Bronchial epithelial cell (primary cell): ENCODE measurements at places on chromosomes 16 and 17.
A peak's percentile ranks its signal among the peaks of the same experiment; 100 is the strongest.

- no peak for DNase-seq
Observed at GRCh38 chr16:65786916-65787315, 579.6 kb upstream of the CDH5 start.

DNA sequence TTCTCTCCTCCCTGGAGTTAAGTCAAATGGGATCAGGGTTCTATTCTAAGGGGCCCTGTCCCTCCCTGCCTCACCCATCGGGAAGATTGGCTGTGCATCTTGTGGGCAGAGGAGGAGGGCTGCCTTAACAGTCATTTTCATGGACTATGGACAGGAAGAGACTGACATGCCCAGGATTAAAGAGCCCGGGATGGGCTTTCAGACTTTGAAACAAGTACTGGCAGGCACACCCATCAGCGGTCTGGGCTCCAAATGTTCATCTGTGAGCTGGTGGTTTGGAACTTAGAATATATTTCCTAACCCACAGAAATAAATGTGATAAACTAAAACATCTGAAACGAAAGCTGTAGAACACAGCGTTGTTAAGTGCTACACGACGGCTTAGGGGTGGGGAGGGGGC is 6.5 kb downstream of the SLC6A4 start:
- DNase-seq, result peak; percentile 18

- no peak for DNase-seq
Observed at GRCh38 chr17:75473246-75473645, 16.8 kb downstream of the TMEM94 start.

- DNase-seq, result peak; percentile 81
Observed at GRCh38 chr16:56514845-56515244, 5.0 kb downstream of the BBS2 start.

DNA sequence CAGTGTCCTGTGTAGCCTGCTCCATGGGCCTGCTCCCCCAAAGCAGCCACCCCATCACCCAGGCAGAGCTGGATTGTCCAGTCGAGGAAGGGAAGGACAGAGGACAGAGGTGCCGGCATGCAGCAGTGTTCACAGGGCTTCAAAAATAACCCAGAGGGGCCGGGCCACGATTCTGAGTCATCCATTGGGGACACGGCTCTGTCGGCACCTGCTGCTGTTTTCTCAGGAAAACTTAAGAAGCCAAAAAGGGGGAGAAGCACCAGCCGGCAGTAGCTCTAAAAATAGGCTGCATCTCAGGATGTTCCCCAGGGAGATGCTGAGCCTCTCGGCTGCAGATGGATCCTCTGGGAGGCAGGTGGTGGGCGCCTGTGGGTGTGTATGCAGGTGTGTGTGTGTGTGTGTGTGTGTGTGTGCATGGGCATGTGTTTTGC is 1.6 kb downstream of the CA7 start:
- no peak for DNase-seq

DNA sequence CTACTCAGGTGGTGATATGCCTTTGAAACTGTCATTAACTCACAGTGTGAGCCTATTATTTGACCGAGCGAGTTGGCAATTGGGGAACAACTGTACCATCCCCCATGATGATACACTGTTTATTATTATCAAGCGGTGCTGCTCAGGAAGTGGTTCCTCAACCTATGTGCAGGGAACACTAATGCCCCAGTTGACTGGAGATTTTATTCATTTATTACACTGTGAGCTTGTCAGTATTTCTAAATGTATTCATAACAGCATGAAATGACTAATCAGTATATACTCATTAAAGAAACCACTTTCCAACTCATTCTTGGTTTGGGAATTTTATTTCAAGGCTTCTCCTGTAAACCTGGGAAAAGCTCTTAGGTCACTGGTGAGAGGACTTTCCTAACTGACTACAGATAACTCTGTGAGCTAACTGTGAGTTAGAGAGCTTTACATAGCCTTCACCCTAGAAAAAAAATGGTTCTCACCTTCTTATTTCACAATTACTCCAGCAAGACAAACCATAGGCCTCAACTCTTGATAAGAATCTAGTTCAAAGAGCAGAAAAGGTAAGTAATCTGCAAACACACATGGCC is 42.4 kb downstream of the NXPH3 start:
- peak; percentile 7 for DNase-seq

DNA sequence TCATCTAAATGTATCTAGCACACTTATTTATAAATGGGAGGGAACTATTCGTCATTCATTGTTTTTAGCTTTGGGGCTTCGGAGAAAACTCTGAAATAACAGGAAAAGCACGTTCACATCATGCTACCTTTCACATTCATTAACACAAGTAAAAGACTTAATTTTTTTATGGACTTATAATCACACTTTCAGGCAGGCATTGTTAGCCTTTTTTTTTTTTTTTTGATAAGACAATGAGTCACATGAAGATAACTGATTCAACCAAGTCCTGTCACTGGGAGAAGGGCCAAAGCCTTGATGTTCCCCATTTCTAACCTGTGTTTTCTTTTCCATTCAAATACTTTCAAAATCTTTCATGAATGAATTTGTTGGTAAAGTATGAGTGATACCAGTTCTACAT is 631.3 kb upstream of the CA10 start:
- no peak for DNase-seq

DNA sequence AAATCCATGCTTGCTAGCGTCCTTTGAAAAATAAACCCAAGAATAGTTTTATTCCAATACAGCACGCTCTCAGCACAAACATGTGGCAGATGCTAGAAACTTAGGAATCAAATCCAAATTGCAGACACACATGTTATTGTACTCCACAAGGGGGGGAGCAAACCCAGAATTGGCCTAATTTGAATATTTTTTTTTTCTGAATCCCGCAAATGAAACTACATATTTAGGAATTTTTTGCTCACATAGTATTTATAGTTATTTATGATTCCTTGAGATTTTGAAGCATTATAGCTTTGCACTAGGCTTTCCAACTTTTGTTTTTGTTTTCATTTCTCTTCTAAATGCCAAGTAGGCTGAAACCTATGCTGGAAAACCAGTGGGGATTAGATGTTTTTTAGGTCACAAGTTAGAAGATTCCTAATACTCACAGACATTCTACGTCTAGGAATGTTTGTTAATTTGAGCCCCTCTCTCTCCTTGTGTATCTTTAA is 59.3 kb upstream of the CDH11 start:
- DNase-seq, result no peak

DNA sequence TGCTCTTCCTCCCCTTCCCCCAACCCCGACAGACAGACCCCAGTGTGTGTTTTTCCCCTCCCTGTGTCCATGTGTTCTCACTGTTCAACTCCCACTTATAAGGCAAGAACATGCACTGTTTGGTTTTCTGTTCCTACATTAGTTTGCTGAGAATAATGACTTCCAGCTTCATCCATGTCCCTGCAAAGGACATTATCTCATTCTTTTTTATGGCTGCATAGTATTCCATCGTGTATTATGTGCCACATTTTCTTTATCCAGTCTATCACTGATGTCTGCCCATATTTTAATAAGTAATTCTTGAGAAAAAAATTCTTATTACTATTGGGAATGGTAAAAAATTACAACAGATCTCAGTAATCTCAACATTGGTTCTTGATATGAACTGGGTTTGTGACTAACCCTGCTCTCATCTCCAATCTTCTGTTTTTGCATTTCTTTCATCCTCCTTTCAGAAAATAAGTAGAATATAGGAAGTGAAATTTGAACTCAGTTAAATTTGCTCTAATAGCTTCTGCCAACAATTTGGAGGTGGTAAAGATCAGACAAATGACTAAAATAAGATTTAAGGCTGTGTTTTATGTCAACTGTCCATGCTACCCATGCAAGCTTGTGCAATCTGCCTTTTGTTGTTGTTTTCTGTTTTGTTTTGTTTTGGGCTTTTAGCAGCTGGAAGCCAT is 11.1 kb downstream of the MARF1 start:
- DNase-seq, result no peak

- peak; percentile 26 for DNase-seq
Observed at GRCh38 chr17:69142175-69142802, 594 bp upstream of the ABCA6 start.

- DNase-seq, result no peak
Observed at GRCh38 chr16:84055801-84056634, 13.4 kb upstream of the SLC38A8 start.

DNA sequence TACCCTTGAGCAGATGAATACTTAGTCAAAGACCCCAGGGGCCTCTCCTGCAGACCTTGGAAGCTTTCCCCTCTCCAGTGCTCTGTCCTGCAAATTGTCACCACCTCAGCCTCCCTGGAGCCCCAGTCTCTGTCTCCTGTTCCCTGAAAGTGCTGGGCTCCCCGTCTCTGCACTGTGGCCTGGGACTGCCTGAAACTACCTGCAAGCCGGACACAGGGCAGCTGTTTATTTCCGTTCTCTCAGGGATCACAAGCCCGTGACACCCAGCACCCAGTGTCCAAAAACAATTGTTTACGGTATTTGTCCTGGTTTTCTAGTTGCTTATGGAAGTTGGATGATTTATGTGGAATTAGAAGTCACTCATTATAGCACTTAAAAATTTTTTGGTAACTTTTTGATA is 81.6 kb upstream of the CHMP6 start:
- no peak for DNase-seq

DNA sequence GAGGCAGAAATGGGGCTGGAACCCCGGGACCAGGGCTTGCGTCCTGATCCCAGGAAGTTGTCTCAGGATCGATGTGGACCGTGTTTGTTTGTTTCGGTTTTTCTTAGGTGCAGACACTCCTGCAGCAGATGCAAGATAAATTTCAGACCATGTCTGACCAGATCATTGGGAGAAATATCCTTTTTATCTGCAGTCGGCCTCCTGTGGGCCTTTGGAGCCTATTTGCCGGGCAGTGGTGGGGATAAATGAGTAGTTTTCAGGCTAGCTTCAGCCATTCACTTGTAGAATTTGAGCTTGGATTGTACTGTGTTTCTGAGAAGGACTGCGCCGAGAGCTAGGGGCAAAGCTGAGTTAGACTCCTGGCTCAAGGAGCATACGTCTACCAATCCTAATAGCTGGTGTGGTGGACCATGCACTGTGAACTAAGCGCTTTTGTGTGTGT is 816 bp downstream of the HSBP1 start:
- DNase-seq, result no peak

GRCh38 chr16:15616475-15617165 is 26.3 kb downstream of the MARF1 start:
- DNase-seq, result no peak

- DNase-seq, result peak; percentile 93
Observed at GRCh38 chr17:40854175-40854814, 12.7 kb downstream of the KRT12 start.

GRCh38 chr16:8885674-8886592 is 3.8 kb downstream of the LITAFD start:
- DNase-seq, result peak; percentile 41

DNA sequence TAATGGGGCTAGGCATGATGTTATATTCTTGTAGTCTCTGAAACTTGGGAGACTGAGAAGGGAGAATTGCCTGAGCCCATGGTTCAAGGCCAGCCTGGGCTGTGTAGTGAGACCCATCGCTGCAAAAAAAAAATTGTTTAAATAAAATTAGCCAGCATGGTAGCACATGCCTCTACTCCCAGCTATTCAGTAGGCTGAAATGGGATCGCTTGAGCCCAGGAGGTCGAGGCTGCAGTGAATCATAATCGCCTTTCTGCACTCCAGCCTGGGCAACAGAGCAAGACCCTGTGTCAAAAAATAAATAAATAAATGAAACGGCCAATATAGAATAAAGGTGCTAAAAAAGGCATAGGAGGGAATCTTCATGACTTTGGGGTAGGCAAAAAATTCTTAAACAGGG is 13.9 kb upstream of the SLX4 start:
- DNase-seq, result no peak

DNA sequence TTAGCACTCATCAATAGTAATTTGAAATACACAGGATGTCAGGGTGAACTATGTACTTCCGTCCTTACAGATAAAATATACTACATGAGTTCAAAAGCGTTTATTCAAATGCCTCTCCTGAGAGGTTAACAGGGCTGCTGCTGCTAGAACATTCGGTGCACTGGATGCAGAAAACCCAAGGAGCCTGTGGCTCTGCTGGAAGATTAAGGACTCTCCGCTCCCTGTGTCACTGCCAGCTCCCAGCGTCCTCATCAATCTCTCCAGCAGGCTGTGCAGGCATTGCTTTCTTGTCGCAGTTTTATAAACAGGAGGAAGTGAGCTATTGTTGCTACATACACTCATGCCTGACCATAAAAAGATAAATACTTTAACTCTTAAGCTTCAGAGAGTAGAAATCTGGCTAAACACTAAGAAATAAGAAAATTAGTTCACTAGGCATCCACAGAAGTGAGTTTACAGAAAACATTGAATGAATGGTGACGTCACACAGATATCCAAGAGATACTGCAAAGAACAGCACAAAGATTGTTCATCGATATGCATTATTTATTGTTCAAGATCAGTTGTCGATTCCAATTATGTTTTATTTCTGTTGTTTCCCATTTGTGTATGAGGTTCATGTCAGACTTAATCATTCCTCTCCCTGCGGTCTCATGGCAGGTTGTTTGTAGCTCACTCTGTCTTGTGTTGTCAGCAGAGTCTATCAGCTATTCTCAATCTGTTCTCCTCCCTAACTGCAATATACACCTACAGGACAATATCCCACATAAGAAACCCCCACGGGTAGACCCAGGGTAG is 127.9 kb upstream of the MON1B start:
- no peak for DNase-seq

DNA sequence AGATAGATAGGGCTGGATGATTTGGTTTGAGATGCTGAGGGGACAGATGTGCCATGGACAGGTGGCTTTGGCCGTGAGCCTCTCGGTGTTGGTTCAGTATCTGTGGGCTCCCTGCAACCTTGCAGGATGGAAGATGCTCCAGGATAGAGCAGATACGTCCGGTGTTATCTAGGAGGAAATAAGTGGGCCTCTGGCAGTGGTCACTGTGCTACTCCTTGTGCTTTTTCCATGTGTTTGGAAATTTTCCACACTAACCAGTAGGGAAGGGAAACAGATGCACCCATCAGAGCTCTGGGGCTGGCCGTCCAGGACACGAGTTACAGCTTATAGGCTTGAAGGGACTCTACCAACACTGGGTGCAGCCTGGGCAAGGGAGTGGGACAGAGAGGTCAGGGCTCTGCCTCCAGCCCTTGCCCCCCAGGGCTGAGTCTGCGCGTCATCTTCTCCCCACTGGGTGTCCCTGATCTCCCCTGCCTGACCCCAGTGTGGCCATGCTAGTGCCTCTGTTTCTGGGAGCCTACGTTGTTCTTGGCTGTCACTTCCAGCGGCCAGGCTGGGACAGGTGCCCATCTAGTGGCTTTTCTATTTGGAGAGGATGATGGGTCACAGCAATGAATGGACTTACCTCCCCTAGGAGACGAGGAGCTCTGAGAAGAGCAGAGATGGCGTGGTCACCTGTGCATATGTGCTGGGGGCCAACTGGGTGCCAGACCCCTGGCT is 166.9 kb downstream of the SEC14L1 start:
- no peak for DNase-seq

- no peak for DNase-seq
Observed at GRCh38 chr16:619476-620100, 11.2 kb upstream of the WFIKKN1 start.

- DNase-seq, result no peak
Observed at GRCh38 chr17:64097196-64097936, 32.6 kb downstream of the ERN1 start.

DNA sequence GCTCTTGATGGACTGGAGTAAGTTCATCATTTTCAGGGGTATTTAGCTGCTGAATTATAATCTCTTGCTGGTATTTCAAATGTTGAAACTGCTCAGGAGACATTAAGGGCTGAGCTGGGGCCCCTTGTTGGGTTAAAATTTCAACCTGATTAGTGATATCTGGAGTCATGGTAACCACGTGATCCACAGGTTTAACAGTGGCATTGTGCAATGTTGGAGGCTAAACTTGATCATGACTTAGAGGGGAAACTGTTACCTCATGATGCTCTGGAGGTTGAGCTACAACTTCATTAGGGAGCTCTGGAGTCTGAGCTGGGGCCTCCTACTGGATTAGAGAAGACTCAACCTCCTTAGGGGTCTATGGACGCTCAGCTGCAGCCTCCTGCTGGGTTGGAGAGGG is 17.2 kb upstream of the MPP2 start:
- DNase-seq, result no peak
